ENCODE measurements at places on chromosomes 4 and X. TPM values are rescaled to one million over a fixed set of nuclear protein-coding genes. Genes with fewer than 3 reads are reported as not detected.

SPP1 gene
- 0.17 TPM for total RNA-seq

DNA sequence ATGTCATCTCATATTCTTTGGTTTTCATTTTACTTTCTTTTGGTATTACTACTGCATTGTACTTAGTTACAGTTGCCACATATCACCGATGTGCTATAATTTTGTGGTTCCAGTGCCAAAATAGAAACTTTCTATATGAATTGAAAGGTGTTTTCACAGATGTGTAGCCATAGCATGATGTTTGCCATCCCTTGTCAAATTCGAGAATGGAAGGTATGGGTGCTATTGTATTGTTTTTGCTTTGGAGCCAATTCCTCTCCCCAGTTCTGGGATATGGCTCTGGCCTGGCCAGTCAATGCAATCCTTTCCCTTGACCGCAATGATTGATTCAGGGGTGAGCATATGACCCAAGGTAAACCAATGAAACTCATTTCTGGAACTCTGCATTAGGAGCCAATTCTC lies 86.2 kb upstream of the RPS6KA3 start:
- DNase-seq = no peak

DNA sequence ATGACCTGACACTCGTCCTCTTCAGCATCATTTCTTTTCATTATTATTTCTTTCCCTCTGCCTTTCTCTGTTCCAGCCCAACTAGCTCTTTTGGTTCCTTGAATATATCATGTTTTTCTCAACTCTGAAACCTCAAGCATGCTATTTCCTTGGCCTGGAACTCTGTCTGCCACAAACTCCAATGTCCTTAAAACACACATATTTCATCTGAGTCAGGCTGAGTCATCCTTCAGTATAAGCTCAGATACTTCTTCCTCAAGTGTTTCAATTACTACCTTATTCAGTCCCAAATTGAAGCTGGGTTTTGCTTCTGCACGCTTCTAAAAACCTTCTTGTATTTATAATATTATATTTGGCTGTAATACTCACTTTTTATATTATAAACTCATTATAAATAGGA lies 424.2 kb downstream of the PDGFC start:
- DNase-seq = peak; percentile 41

DNA sequence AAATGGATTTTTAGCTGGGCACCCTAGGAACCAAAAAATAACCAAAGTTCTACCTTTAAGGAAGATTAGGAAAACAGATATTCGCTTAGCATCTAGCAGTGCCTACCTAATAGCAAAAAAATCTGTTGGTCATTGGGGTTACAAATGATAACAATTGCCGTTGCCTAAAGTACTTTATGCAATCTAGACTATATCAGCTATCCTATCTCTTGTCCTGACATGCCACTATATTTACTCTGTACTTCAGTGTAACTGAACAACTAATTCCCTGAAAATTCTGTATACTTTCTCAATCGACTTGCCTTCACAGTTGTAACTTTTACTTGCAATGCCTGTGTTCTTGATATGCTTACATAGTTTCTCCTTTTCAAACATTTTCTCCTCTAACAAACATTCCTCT lies 282.9 kb upstream of the PCDH7 start:
- peak; percentile 23 for DNase-seq
